ENCODE measurements at places on chromosomes 7 and 10. TPM values are rescaled to one million over a fixed set of nuclear protein-coding genes. Genes with fewer than 3 reads are reported as not detected.

DNA sequence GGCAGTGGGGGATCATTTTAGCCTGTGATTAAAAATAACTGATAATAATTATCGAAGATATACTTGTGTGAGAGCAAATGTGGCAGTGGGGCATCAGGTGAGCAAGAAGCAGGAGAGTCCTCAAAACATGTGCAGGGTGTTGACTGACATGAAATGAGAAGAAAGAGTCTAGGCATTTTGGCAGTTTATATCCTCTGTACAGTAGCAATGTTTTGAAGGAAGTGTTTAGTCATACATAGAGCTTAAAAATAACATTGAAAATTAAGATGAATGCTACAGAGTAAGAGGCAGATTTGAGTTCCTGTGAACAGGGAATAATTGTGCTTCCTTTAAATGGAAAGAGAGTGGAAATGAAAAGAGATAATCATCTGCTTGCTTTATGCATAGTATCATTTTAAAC lies 47.4 kb downstream of the VPS50 start:
- no peak for DNase-seq

GRCh38 chr7:129341212-129341611 lies 93.0 kb upstream of the STRIP2 start:
- DNase-seq, result no peak

DNA sequence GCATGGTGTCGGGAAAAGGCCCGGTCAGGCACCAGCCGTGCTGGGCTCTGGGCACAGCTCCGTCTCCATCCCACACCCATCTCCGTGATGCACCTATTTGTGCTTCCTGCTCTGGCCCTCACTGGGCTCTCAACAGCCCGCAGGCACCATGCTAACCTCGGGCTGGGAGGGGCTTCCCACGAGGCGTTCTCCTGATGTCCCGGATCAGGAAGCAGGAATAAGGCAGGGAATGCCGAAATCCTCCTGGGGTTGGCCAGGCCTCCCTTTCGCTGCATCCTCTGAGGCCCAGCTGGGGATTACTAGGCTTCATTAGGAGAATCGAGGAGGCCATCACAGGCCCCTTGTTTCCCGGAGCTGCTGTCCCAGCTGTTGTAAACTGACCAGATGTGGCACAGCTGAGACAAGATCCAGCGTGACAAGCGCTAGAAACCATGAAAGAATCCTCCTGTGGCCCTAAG lies 72.0 kb downstream of the FAM53B start:
- no peak for DNase-seq

DNA sequence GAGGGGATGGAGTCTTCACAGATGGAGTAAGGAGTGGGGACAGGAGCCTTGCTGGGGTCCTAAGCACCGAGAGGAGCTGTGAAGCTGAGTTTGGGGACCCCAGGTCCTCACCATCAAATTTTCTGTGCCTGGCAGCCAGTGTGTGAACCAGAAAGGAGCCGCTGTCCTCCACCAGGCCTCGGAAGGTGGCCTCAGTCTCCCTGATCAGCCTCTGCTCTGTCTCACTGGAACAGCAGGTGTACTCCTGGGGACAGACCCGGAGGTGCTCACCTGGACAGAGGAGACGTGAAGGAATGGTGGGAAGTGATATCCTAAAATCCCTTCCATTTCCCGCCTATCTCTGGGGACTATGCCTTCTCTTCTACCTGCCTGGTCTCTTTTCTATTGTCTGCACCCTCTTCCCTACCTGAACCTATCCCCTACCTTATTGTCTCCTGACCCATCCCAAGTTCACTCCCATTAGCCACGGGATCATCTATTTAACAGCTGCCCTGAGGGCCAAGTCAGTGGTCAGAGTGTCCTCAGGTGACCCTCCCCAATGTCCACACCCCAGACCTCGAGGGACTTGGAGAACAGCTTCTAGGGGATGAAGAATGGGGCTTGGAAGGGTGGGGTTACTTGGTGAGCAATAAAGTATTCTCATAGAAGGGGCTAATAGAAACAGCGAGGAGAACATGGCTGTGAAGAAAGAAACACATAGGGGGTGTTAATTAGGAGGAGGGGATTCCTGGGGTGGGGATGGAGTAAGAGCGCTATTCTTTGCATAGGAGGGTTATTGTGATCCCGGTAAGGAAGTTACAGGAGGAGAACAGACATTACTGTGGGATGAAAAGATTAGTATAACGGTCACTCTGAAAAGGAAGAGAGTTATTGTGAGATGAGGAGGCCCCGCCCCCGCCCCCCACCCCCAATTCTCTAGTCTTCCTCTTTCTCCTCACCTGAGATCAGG lies 811 bp downstream of the GPC2 start:
- no peak for DNase-seq

- no peak for DNase-seq
These were observed 14.1 kb upstream of the MKX start for GRCh38 chr10:27759483-27760272.

GRCh38 chr7:29458933-29459332 lies 104.7 kb upstream of the PRR15 start:
- DNase-seq, result no peak

PLA2G12B gene
- total RNA-seq, result not detected

GRCh38 chr7:31003721-31004120 lies 40.0 kb downstream of the GHRHR start:
- no peak for DNase-seq

NEUROG3 gene
- not detected for total RNA-seq

DNA sequence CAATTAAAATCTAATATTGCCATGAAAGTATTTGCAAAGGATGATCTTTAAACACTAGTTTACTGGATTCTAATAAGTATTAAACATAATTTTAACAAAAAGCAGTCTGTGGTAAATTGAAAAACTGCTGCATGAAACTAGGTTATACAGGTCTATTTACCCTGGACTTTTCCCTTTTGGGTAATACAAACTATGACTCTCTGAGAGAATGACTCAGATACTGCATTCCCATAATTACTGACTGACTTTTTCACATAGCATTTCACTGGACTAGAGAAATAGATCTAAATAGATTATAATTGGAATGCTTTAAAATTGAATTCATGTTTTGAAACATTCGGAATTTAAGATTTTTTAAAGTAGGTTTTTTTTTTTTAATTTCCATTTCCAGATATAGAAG lies 395.7 kb downstream of the THSD7A start:
- no peak for DNase-seq

DNA sequence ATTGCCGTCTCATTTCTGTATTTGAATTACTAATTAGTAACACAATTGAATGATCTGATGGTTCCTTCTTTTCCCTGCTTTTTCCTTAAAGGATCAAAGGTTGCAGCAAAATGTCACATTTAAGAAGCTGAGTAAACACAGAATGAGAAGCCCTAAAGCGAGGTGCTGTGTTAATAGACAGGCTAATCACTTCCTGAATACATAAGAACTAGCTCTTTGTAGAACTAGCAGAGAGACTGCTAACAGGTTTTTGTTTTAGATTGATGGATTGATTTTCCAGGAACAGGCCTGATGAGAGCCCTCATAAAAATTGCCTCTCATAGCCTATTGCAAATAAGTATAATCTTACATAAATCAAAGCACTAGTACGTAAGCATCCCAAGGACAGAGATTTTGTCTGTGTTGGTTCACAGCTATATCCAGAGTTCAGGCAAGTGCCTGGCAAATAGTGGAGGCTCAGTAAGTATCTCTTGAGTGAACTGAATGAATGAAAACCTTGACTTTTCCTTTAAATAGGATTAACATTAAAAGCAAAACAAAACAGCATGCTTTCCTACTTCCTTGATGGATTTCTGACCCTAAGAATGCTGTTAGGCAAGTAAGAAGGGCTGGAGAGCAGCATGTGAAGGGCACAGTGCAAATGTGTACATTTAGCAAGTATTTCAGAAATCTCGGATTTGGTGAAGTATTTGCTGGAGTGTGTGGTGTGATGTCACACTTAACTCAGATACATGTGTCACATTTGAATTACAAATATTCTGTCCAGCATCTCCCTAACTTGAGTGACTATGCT lies 3.3 kb downstream of the TMEM229A start:
- DNase-seq, result no peak

- DNase-seq, result no peak
These were observed 41.4 kb downstream of the ICA1 start for GRCh38 chr7:8220376-8221100.

DNA sequence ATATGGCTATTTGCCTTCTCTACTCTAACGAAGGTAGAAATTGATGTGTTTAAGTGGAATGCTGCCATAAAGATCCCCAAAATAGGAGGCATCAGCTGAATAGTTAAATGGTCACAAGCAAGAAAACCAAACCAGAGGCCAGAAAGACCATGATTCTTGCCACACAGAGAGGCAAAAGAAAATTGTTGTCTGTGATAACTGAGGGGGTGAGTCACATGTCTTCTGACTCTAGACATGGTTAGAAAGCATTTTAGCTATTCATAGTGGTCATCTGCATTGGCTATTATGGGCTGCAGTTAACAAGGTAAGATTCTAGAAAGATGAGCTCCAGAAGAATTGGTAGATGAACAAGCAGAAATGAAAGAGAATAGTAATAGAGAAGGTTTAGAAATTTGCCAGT lies 361.4 kb upstream of the NPSR1 start:
- no peak for DNase-seq

DNA sequence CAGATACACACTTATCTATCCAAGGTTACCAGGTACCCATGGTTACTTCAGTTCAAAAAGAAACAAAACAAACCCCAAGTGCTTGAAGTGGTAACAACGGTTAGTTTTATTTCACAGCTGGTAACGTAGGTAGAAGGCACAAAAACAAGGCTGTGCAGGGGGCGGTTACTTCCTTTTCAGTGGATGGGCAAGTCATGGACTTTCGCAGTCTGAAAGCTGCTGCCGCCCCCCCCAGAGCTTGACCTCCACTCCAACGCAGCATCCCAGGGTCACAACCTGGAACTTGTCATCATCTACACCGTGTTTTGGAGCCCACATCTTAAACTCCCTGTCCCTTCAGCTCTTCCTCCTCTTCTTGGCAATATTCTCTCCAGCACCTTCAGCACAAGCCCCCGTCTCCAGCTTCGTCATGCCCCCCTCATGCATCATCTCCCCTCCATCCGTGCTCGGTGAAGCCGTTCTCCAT lies 181.2 kb upstream of the ITGB1 start:
- DNase-seq, result no peak

ZNF32 gene
- total RNA-seq, result 28.5 TPM

DNA sequence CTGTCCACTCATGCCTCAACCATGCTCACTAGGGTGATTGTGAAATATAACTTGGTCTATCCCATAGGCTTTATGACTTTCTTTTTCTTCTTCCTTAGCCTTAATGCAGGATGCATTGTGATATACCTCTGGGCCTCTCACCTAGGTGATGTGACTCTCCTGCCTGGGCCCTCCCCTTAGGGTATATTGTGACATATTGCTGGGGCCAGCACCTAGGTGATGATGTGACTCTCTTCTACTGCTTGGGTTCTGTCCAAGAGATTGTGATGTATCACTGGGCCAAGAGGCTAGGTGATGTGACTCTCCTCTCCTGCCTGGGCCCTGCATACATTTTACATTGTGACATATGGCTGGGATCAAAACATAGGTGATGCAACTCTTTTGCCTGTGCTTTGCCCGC lies 14.7 kb upstream of the ZNF107 start:
- DNase-seq, result no peak

- DNase-seq, result no peak
These were observed 97.0 kb downstream of the HGF start for GRCh38 chr7:81672872-81673271.

DNA sequence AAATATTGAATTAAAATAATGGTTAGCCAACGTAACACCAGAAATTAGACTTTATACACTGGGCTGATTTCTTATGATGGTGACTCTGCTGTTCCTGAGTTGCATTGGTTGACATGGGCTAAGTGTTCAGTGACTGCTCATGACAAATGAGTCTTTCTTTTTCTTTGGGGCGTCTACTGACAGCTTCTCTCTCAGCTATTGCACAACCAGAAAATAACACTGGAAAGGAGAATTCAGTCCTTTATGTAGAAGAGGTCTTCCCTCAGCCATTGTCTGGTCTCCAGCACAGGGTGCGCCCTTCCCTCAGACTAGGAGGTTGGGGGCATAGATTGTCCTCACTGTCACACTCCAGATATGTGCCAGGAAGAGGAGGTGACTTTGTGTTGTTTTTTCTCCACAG lies 21.6 kb downstream of the PNLIP start:
- no peak for DNase-seq

IRF5 gene
- 2.5 TPM for total RNA-seq

IKZF5 gene
- 12.1 TPM for total RNA-seq

DNA sequence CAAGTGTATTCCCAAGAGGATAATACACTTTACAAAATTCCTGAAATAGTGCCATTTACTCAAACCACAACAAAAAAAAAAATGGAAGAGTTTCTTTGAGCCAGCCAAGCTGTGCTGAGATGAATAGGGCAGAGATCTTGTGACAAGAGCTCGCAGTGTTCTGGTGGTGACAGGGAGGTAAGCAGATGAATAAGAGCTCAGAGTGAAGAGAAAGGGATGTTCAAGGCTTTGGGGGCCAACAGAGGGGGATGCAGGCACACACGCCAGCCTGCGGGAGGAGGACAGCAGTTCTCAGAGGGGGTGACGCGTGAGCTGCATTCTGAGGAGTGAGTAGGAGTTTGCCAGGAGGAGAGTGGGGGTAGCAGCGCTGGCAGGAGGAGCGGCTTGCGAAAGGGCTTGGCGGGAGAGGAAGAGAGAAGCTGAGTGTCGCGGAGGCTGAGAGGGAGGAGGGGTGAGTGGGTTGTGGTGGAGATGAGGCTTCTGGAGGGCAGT lies 194.4 kb upstream of the IMMP2L start:
- peak; percentile 38 for DNase-seq

TMEM130 gene
- total RNA-seq, result 7.6 TPM

DNA sequence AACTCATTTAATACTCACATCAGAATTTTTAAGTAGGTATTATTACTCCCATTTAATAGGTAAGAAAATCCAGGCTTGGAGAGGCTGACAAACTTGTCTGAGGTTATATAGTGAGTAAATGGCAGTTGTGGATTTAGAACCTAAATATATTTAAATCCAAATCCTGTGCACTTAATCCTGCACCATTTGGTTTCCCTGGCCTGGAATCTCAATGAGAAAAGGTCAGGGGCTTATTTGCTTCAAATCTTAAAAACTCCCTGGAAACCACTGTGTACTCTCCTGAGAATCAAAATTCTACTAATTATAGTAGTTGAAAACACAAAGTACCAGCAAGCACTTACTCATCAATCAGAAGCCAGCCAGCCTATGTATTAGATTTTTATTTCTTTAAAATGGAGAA lies 97.7 kb downstream of the DNMBP start:
- no peak for DNase-seq
